CD4-positive, alpha-beta T cell treated with Interferon alpha-2 for 1 hour (primary cell): ENCODE measurements at places on chromosomes 12 and 14.

- DNase-seq: no peak
Measured at GRCh38 chr12:4540170-4540569, 1.5 kb downstream of the RAD51AP1 start.

DNA sequence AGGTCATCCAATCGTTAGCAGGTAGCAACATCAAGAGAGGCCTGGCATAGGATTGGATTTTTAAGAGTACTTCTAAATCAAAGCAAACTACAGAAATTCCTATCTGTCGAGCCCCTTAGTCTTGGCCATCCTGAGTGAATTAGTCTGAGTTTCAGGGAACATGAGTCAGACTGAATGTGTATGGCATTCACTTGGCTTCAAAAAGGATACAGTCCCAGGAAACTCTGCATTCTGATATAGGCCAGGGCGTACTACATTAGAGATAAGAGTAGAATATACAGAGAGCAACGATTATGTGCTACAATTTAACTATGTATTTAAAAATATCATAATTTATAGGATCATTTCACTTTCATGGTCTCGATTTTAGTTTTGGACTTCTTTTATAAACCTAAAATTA lies 242.2 kb downstream of the SOX5 start:
- DNase-seq: no peak

DNA sequence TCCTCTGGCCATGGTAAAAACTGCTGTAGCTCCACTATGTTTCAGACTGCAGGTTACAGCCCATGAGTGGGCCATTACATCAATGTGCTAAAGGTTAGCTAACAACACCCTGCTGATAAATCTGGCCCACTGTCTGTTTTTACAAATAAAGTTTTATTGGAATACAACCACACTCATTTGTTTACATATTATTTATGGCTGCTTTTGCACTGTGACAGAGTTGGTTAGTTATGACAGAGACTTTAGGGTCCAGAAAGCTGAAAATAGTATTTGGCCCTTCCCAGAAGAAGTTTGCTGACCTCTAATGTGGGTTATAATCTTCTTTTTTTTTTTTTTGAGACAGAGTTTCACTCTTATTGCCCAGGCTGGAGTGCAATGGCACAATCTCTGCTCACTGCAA lies 134.2 kb upstream of the PWP1 start:
- DNase-seq: no peak

- DNase-seq: no peak
Measured at GRCh38 chr12:82663893-82664292, 22.8 kb upstream of the TMTC2 start.

- DNase-seq: no peak
Measured at GRCh38 chr12:1914114-1914911, 4.1 kb downstream of the CACNA2D4 start.

DNA sequence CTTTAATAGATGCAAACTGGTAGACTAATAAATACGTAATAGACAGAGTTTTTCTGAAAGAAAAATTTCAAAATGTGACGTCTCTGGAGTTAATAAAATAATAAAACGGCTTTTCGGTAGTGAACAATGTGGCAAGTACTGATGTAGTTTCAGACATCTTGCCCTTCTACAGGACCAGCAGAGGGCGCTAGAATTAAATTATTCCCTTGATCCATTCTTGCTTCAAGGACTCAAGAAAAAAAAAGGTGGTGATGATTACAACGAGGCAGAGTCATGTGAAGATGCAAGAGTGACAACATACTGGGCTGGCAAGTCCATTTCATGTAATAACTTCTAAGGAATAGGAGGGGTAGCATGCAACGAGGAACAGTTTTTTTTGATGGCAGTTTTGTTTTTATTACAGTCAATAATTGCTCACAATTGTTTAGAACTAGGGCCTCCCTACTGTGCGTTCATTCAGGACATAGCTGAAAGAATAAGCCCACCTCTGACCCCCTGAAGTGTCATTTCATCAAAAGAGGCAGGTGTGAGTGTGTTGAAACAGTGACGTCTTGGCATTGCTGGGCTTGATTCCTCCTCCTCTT lies 101.0 kb upstream of the GZMB start:
- DNase-seq: peak; percentile 47

- no peak for DNase-seq
Measured at GRCh38 chr12:40378691-40379090, 153.9 kb downstream of the LRRK2 start.

DNA sequence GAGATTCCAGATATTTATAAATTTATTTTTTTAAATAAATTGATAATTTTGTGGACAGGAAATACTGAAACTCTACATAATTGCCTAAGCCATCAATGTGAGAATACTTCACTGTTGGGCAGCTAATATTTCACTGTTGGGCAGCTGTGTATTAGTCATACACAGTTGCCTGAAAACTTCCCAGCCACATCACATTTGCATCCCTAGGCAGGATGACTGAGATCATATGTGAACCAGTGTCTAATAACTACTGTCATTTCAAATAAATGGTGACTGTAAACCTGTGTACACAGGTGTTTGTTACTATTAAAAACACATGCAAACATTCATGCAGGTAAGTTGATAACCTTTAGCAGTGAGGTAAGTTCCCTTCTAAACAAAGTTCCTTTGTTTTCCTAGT lies 43.9 kb downstream of the TMTC3 start:
- DNase-seq: no peak

GRCh38 chr14:51024377-51024776 lies 70.5 kb downstream of the TRIM9 start:
- DNase-seq: no peak

DNA sequence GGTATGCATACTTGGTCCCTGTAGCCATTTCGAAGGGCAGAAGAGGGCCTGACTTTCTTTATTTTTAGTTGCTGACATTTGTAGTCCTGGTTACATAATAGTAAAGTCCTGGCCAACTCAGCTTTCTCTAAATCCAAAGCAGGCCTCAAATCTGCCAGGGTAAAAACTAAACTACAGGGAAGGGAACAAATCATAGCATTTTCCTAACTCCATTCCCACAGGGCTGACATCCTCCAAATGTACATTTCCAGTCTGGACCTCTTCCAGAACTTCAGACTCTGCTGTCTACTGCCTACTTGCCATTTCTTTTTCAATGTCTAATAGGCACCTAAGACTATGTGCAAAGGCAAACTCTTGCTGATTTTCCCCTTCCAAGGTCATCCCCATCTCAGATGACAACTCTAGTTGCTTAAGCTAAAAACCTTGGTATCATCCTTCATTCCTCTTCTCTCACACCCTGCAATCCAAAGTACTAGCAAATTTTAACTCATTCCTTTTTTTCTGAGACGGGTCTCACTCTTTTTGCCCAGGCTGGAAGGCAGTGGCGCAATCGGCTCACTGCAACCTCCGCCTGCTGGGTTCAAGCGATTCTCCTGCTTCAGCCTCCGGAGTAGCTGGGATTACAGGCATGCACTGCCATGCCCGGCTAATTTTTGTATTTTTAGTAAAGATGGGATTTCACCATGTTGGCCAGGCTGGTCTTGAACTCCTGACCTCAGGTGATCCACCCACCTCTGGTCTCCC lies 2.0 kb downstream of the DDIT3 start:
- DNase-seq: no peak
